ENCODE measurements at places on chromosomes 3 and 15. TPM values are rescaled to one million over a fixed set of nuclear protein-coding genes. Genes with fewer than 3 reads are reported as not detected.

Gene BCL2A1
- 18.7 TPM for total RNA-seq

Gene NUDT16
- 5.2 TPM for total RNA-seq

Gene LMOD3
- total RNA-seq: not detected

Gene CPNE9
- total RNA-seq: 0.10 TPM

Gene OXTR
- total RNA-seq: 6.8 TPM

Gene NRROS
- total RNA-seq: not detected

Gene GUCA1C
- total RNA-seq: not detected

Gene ARHGEF26
- total RNA-seq: 6.5 TPM

Gene MYRIP
- total RNA-seq: not detected

Gene HCN4
- total RNA-seq: 0.35 TPM

Gene SLC6A1
- total RNA-seq: not detected

Gene THRB
- 1.8 TPM for total RNA-seq

Gene C3orf33
- 9.1 TPM for total RNA-seq

Gene GOLGA6L4
- total RNA-seq: 1.1 TPM

Gene XCR1
- not detected for total RNA-seq

Gene IL12A
- total RNA-seq: 0.96 TPM

Gene ADGRG7
- not detected for total RNA-seq

Gene NRG4
- total RNA-seq: 1.1 TPM

Gene MUSTN1
- total RNA-seq: not detected

Gene TUSC7
- not detected for total RNA-seq

Gene MBD4
- total RNA-seq: 24.1 TPM

Gene C2CD4B
- total RNA-seq: not detected

Gene EXD1
- total RNA-seq: not detected

Gene SLC51B
- 12.4 TPM for total RNA-seq

Gene CPEB1
- total RNA-seq: 2.4 TPM

Gene NR2E3
- 0.15 TPM for total RNA-seq

Gene GHRL
- total RNA-seq: not detected
